ENCODE measurements at places on chromosomes 2 and 18. TPM values are rescaled to one million over a fixed set of nuclear protein-coding genes. Genes with fewer than 3 reads are reported as not detected.

NT5DC4 gene
- not detected for total RNA-seq

MTCL1 gene
- total RNA-seq, result 16.4 TPM

- no peaks in the 10 kb centered on the region for H3K4me1 ChIP-seq
- no peak overlapping the region for H3K27ac ChIP-seq
- no peak overlapping the region for H3K4me3 ChIP-seq
- no peaks in the 10 kb centered on the region for H3K27me3 ChIP-seq
Measured at GRCh38 chr18:67864677-67865340, 348.3 kb upstream of the DSEL start.

- no peaks in the 10 kb centered on the region for H3K4me1 ChIP-seq
- H3K36me3 ChIP-seq, result no peaks in the 10 kb centered on the region
- H3K27ac ChIP-seq, result no peak overlapping the region
- DNase-seq, result no peak
- H3K27me3 ChIP-seq, result no peaks in the 10 kb centered on the region
Measured at GRCh38 chr2:177579486-177580036, 187.0 kb downstream of the AGPS start.

DNA sequence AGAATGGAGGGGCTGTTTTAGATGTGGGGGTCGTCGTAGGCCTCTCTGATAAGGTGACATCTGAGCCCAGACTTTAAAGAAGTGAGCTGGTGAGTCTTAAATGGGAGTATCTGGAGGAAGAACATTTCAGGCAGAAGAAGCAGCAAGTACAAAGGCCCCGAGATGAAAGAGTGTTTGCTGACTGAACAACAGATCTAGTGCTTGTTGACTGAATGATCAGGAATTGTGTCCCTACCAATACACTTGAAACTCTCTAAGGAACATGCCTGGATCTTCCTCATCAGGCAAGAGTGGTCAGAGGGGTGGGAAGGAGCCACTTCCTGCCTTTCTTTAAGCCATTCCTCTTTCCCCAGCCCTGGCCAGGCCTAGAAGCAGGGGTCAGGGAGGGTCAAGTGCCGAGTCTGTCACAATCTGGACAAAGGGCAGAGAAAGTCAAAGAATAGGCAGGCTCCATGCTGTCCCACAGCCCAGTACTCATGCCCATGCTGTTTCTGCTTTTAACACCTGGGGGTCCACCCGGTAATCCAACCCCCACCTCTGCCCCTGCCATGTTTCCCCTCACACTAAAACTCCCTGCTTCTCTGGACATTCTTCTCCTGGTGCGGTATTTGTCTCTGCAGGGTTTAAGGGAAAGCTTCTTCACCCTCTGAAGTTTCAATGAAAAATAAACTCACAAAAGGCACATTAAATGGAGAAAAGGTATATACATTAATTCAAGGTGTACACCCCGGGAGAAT, 3.0 kb upstream of the TMEM37 start:
- H3K27ac ChIP-seq, result peak overlapping the region; percentile 55
- DNase-seq, result no peak
- no peaks in the 10 kb centered on the region for H3K36me3 ChIP-seq
- peaks cover 20% of the 10 kb centered on the region for H3K27me3 ChIP-seq
- peaks cover 37% of the 10 kb centered on the region for H3K4me1 ChIP-seq
- H3K4me3 ChIP-seq, result no peak overlapping the region

VAPA gene
- 272 TPM for total RNA-seq

MERTK gene
- total RNA-seq, result 1.8 TPM

- no peaks in the 10 kb centered on the region for H3K4me1 ChIP-seq
- no peaks in the 10 kb centered on the region for H3K36me3 ChIP-seq
- DNase-seq, result no peak
- no peaks in the 10 kb centered on the region for H3K27me3 ChIP-seq
- H3K4me3 ChIP-seq, result no peak overlapping the region
Measured at GRCh38 chr2:138712212-138712979, 67.8 kb downstream of the NXPH2 start.

- peak overlapping the region; percentile 83 for H3K4me3 ChIP-seq
- no peaks in the 10 kb centered on the region for H3K36me3 ChIP-seq
- peaks cover 55% of the 10 kb centered on the region for H3K4me1 ChIP-seq
- H3K27me3 ChIP-seq, result no peaks in the 10 kb centered on the region
- no peak for DNase-seq
Measured at GRCh38 chr18:21741562-21742314, 1.1 kb downstream of the MIB1 start.

CRYGD gene
- not detected for total RNA-seq

DNA sequence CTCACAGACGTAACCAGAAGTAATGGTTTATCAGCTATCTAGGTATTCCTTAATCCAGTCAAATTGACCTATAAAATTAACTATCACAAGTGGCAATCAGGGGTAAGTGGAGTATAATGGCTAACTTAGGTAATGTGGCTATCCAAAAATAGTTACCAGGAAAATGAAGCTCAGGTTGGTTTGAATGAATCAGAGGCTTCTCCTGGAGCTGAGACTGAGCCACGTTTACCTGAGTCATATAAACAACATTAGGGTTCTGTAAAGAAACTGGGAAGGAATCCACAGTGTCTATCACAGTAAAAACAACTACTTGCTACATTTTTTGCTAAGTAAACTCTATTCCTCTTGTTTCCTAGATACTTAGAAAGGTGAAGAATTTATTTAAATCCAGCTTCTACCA, 236.0 kb upstream of the SPHKAP start:
- H3K27me3 ChIP-seq, result no peaks in the 10 kb centered on the region
- no peak overlapping the region for H3K27ac ChIP-seq
- H3K4me3 ChIP-seq, result no peak overlapping the region

DNA sequence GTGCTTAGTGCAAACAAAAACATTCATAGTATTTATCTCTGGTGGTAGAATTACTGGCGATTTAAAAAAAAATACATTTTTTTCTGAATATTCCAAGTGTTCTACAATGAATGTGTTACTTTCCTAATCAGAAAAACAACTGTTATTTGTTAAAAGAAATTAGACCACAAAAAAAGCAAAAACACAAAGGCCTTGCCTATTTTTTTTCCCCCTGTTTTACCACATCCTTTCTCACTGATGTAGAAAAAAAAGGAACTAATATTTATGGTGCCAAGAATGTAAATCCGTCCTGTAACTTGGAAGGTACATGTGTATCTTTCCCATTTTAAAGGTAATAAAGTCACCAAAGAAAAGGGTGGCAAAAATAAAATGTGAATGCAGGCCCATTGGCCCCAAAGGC, 28.4 kb upstream of the MGAT4A start:
- H3K4me1 ChIP-seq, result no peaks in the 10 kb centered on the region
- H3K27ac ChIP-seq, result no peak overlapping the region
- DNase-seq, result no peak

- H3K27ac ChIP-seq, result no peak overlapping the region
- DNase-seq, result no peak
- no peak overlapping the region for H3K4me3 ChIP-seq
- H3K27me3 ChIP-seq, result no peaks in the 10 kb centered on the region
- no peaks in the 10 kb centered on the region for H3K36me3 ChIP-seq
- no peaks in the 10 kb centered on the region for H3K4me1 ChIP-seq
Measured at GRCh38 chr18:13973061-13973575, 57.8 kb upstream of the MC2R start.

SNTG2 gene
- not detected for total RNA-seq

DNA sequence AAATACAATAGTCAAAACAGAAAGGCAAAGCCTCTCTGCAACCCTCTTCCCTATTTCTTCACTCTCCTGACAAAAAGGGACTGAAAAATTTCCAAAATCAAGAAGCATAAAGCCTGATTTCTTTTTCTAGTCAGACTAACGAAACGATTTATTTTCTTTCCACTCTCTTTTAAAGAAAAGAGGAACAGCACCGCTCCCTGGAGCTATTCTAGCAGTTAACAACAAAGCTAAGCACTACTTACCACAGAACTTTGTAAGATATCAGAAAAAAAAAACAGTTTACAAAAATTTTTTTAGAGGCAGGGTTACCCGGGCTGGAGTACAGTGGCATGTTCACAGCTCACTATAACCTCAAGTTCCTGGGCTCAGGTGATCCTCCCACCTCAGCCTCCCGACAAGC, 14.4 kb upstream of the FHL2 start:
- no peak overlapping the region for H3K4me3 ChIP-seq
- no peak overlapping the region for H3K27ac ChIP-seq
- H3K36me3 ChIP-seq, result no peaks in the 10 kb centered on the region
- peaks cover 12% of the 10 kb centered on the region for H3K4me1 ChIP-seq
- H3K27me3 ChIP-seq, result no peaks in the 10 kb centered on the region
- DNase-seq, result no peak

DNA sequence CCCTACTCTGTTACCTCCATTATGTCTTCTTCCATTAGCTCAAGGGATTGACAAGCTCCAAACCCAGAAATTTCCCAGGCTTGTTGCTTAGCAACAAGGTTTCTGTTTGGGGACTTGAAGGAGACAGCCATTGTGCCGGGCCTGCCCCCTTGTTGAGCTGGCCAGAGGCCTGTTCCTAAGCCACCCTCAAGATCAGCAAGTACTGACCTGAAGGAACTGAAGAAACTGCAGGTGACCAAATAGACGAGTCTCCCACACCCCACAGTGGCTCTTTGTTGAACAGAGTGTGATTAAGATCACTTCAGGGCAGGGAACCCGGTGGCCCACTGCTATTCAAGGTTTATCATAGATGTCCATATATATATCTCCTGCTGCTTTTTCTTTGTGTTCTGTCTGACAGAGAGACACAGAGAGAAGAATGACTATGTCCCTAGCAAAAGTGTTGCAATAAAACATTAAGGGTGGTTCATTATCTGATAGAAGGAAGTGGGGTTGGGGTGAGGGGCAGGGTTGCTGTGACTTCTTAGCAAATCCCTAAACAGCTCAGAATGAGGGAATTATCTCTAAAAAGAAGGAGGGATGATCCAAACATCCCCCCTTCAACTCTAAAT, 69.2 kb downstream of the RNF144A start:
- no peaks in the 10 kb centered on the region for H3K4me1 ChIP-seq
- no peaks in the 10 kb centered on the region for H3K27me3 ChIP-seq

DNA sequence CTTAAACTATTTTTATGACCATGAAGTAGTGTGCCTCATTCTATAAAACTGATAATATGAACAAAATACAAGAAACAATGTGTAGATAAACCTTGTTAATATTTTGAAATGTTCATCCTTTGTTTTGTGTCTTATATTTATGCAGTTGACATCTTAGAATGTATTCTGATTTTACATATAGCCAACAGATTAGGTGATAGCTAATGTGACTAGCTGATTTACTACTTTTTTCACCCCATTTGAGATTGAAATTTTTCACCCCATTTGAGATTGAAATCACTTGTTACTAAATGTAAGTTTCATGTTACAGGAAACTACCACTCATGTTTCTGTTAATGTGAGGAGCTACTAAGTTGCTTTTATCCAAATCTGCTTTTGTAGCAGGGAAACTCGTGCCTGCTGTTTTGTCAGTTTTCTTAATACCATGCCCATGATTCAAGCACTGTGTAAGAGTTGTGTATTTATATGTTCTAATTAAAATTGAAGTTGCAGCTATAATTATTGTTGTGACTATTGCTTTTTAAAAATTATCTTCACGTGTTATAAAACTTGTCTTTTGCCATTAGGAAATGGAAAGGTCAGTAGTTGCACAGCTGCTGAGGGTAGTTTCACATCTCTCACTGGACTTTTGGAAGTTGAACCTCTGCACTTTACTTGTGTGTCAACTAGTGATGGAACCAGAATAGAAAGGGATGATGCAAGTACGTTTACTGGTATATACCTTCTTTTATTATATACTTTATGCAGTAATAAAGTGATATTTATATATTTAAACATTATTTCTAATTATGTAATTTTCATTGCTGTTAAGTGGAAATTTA, 96.6 kb downstream of the BIRC6 start:
- no peaks in the 10 kb centered on the region for H3K4me1 ChIP-seq
- no peak overlapping the region for H3K27ac ChIP-seq
- DNase-seq, result no peak
- H3K36me3 ChIP-seq, result no peaks in the 10 kb centered on the region

DNA sequence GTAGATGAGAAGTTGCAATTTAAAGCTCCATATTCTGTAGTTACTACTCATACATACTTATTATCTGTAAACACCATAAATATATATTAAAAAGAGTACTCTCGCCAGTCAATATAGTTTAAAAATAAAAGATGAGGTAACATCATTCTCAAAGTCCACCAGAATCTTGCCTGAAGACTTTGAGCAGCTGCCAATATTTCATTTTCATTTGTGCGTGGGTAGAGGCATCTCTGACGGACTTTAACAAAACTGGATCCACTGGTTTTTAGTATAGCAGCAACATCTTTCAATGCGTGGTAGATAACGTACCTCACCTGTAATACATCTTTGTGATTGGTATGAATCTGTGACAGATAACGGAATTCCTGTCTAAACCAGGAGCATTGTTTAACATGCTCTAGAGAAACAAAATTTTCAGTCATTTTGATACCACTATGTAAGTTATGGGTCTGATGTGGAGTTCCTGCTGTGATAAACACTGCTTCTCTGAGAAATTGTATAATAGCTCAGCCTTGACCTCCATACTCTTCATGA, 45.0 kb downstream of the WDR75 start:
- no peak overlapping the region for H3K4me3 ChIP-seq
- H3K36me3 ChIP-seq, result no peaks in the 10 kb centered on the region
- no peak overlapping the region for H3K27ac ChIP-seq
- no peak for DNase-seq
- no peaks in the 10 kb centered on the region for H3K27me3 ChIP-seq

DSC2 gene
- 154 TPM for total RNA-seq

GRCh38 chr2:9294764-9295163, 88.2 kb downstream of the ASAP2 start:
- no peak overlapping the region for H3K4me3 ChIP-seq
- H3K36me3 ChIP-seq, result no peaks in the 10 kb centered on the region
- H3K4me1 ChIP-seq, result no peaks in the 10 kb centered on the region
- DNase-seq, result no peak
- no peak overlapping the region for H3K27ac ChIP-seq

DNA sequence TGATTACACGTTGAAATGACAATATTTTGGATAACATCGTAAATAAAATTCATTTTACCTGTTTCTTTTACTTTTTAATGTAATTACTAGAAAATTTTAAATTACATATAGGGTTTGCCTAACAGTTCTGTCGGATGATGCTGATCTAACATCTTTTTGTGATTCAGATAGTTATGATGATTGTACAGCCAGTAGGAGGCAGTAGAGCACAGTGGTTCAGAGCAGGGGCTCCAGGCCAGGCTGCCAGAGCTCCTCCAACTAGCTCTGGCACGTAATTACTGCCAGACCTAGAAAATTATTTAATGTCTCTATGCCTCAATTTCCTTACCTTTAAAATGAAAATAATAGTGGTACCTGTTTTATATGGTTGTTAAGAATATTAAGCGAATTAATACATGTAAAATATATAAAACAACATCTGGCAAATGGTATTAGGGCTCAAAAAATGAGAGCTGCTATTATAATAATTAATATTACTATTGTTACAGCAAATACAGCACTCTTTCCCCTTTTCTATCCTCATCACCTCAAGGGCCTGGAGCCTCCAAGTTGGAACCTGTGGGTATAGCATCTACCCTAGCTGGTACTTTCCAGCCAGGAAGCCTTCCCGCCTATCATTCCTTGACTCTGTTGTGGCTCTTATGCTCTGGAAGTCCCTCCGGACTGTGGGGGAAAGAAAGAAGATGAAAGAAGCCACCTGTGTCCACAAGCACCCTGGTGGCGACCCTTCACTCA, 47.7 kb upstream of the PLA2R1 start:
- DNase-seq, result no peak
- H3K4me1 ChIP-seq, result no peaks in the 10 kb centered on the region

GRCh38 chr2:168336786-168337388, 89.5 kb upstream of the STK39 start:
- no peaks in the 10 kb centered on the region for H3K36me3 ChIP-seq
- no peak for DNase-seq
- H3K27me3 ChIP-seq, result no peaks in the 10 kb centered on the region
- H3K4me3 ChIP-seq, result no peak overlapping the region
- no peaks in the 10 kb centered on the region for H3K4me1 ChIP-seq
- no peak overlapping the region for H3K27ac ChIP-seq

GRCh38 chr2:167136879-167137596, 248.8 kb downstream of the XIRP2 start:
- no peaks in the 10 kb centered on the region for H3K4me1 ChIP-seq
- DNase-seq, result no peak
- no peak overlapping the region for H3K4me3 ChIP-seq
- H3K27ac ChIP-seq, result no peak overlapping the region
- no peaks in the 10 kb centered on the region for H3K36me3 ChIP-seq
- no peaks in the 10 kb centered on the region for H3K27me3 ChIP-seq

Measured in esophagus squamous epithelium (tissue), 5 donors.